ENCODE measurements at places on chromosomes 13 and 19.

GRCh38 chr19:18928018-18928805 is 8.7 kb downstream of the DDX49 start:
- H3K27ac ChIP-seq: no peak overlapping the region
- no peaks in the 10 kb centered on the region for H3K4me1 ChIP-seq
- no peaks in the 10 kb centered on the region for H3K27me3 ChIP-seq

- no peak for DNase-seq
- H3K4me1 ChIP-seq: no peaks in the 10 kb centered on the region
- peaks cover 35% of the 10 kb centered on the region for H3K36me3 ChIP-seq
Measured at GRCh38 chr19:11784356-11784755, 14.0 kb upstream of the ZNF491 start.

DNA sequence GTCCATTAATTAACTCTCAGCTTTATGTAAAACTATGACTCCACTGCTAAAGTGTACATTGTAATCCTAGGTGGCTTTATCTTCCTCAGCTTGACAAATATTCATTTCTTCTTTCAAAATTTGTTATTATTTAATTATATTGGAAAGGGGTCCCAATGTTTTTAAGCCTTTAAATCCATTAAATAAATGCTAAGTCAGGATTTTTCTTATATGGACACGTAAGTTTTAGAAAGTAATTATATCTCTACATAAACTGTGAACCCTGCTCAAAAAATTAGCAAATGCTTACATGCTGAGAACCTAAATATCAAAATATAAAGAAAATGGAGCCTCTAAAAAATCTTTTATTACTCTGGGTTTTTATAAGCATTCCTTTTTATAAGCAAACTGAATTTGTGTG is 78.2 kb upstream of the MIR17HG start:
- H3K27ac ChIP-seq: no peak overlapping the region
- H3K27me3 ChIP-seq: no peaks in the 10 kb centered on the region
- no peaks in the 10 kb centered on the region for H3K4me1 ChIP-seq
- no peak for DNase-seq
- H3K36me3 ChIP-seq: no peaks in the 10 kb centered on the region

- no peak for DNase-seq
- peaks cover 16% of the 10 kb centered on the region for H3K4me1 ChIP-seq
- H3K27me3 ChIP-seq: no peaks in the 10 kb centered on the region
- no peak overlapping the region for H3K27ac ChIP-seq
Measured at GRCh38 chr13:94858856-94859255, 146.5 kb upstream of the SOX21 start.

DNA sequence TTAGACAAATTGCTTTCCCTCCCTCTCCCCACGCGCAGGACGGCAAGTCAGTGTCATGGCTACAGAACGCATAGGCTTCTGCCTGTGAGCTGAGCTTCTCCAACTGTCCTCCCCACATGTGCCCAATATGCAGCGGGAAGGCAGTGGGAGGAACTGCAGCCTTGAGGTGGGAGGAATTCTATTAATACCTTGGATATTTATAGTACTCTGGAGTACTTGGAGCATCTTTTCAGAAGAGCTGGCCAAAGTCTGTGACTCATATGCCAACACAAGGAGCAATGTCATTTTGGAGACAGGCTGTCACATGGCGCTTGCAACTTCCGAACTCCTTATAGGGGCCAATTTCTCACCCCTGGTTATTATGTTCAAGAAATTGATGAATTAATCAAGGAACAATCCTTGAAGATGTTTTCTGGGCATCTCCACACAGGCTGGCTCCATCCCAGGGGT is 245.0 kb upstream of the SERP2 start:
- no peaks in the 10 kb centered on the region for H3K27me3 ChIP-seq
- H3K4me3 ChIP-seq: no peak overlapping the region
- no peak overlapping the region for H3K27ac ChIP-seq
- H3K4me1 ChIP-seq: no peaks in the 10 kb centered on the region
- no peaks in the 10 kb centered on the region for H3K36me3 ChIP-seq
- no peak for DNase-seq

DNA sequence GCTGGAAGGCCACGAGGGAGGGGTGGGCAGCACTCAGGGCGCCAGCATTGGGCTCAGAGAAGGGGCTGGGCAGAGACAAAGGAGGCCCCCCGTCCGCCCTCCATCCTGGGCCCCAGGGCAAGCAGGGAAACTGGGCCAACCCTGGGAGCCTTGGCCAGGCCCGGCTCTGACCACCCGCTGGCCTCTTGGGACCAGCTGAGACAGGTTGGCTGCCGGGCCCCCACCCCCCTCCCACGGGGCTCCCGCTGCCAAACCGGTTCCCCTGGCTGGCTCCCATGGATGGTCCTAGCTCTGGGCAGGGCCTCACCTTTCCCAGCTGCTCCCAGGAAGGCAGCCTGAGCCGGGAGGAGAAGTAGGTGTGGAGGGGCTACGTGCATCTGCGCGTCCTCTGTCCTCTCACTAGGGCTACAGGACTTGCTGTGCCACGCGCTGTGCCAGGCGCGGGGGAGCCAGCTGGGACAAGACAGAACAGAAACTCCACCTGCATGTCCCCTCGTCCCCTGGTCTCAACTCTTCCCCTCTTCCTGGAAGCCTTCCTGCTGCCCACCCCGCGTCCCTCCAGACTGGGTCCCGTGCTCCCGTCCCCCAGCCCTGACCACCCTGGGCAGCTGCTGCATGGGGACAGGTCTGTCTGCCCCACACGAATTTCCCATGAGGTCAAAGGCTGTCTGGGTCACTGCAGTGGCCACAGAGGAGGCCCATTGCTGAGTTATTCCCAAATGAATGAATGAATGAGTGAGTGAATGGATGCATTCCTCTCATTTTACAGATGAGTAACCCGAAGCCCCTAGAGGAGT is 29.1 kb upstream of the NCCRP1 start:
- no peak for DNase-seq
- peaks cover 37% of the 10 kb centered on the region for H3K4me1 ChIP-seq
- peak overlapping the region; percentile 5 for H3K4me3 ChIP-seq

DNA sequence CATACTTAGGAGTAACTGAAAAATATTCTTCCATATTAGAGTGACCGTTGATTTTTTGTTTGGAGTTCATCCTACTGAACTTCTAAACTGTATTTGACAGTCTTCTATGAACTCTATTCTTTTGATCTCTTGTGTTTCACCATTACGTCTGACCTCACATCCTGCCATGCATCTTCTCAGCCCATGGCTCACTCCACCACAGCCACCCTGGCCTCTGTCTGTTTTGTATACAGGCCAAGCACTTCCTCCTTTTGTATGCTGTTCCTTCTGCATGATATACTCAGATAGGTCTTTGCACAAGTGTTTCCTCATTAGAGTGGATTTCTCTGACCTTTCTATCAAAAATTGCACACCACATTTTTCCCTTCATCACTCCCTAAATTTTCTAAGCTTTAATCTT is 119.9 kb downstream of the MAB21L1 start:
- DNase-seq: no peak
- no peaks in the 10 kb centered on the region for H3K27me3 ChIP-seq
- no peak overlapping the region for H3K4me3 ChIP-seq
- no peaks in the 10 kb centered on the region for H3K36me3 ChIP-seq

- no peaks in the 10 kb centered on the region for H3K27me3 ChIP-seq
- H3K27ac ChIP-seq: no peak overlapping the region
- DNase-seq: no peak
- no peaks in the 10 kb centered on the region for H3K4me1 ChIP-seq
- H3K36me3 ChIP-seq: no peaks in the 10 kb centered on the region
Measured at GRCh38 chr13:23289917-23290357, 109.2 kb downstream of the SGCG start.

- no peaks in the 10 kb centered on the region for H3K27me3 ChIP-seq
- peaks cover 74% of the 10 kb centered on the region for H3K4me1 ChIP-seq
- no peaks in the 10 kb centered on the region for H3K36me3 ChIP-seq
- peak overlapping the region; percentile 43 for H3K27ac ChIP-seq
Measured at GRCh38 chr13:46595136-46595884, 42.3 kb downstream of the LRCH1 start.

GRCh38 chr13:37065890-37066526 is 6.5 kb upstream of the SUPT20H start:
- H3K36me3 ChIP-seq: no peaks in the 10 kb centered on the region
- no peak overlapping the region for H3K4me3 ChIP-seq
- DNase-seq: no peak
- H3K4me1 ChIP-seq: no peaks in the 10 kb centered on the region
- no peak overlapping the region for H3K27ac ChIP-seq
- no peaks in the 10 kb centered on the region for H3K27me3 ChIP-seq

GRCh38 chr13:101711307-101712025 is 259.0 kb downstream of the ITGBL1 start:
- H3K27me3 ChIP-seq: no peaks in the 10 kb centered on the region
- no peak overlapping the region for H3K4me3 ChIP-seq
- H3K4me1 ChIP-seq: no peaks in the 10 kb centered on the region
- DNase-seq: no peak
- H3K36me3 ChIP-seq: no peaks in the 10 kb centered on the region

- H3K27ac ChIP-seq: no peak overlapping the region
- no peak for DNase-seq
- no peaks in the 10 kb centered on the region for H3K27me3 ChIP-seq
- no peaks in the 10 kb centered on the region for H3K36me3 ChIP-seq
- peaks cover 40% of the 10 kb centered on the region for H3K4me1 ChIP-seq
Measured at GRCh38 chr19:7831452-7831851, 1.4 kb downstream of the EVI5L start.

GRCh38 chr19:2840794-2841791 is at the start of gene ZNF555:
ZNF555 (plus strand) TSS chr19:2841475; CDS start chr19:2841573, 98 bp downstream.
- peaks cover 14% of the 10 kb centered on the region for H3K4me1 ChIP-seq
- peak; percentile 99 for DNase-seq
- peaks cover 7% of the 10 kb centered on the region for H3K36me3 ChIP-seq

GRCh38 chr13:26961890-26962615 is 201.5 kb upstream of the GPR12 start:
- DNase-seq: no peak
- H3K4me1 ChIP-seq: peaks cover 6% of the 10 kb centered on the region
- H3K36me3 ChIP-seq: no peaks in the 10 kb centered on the region
- no peak overlapping the region for H3K4me3 ChIP-seq

- H3K4me1 ChIP-seq: peaks cover 17% of the 10 kb centered on the region
- H3K4me3 ChIP-seq: no peak overlapping the region
- peak overlapping the region; percentile 6 for H3K27ac ChIP-seq
- no peak for DNase-seq
- no peaks in the 10 kb centered on the region for H3K27me3 ChIP-seq
- peaks cover 4% of the 10 kb centered on the region for H3K36me3 ChIP-seq
Measured at GRCh38 chr13:99357131-99357596, 50.0 kb upstream of the GPR183 start.

GRCh38 chr13:35987572-35988513 is 143.3 kb downstream of the DCLK1 start:
- no peaks in the 10 kb centered on the region for H3K27me3 ChIP-seq
- no peak for DNase-seq
- no peaks in the 10 kb centered on the region for H3K4me1 ChIP-seq
- no peaks in the 10 kb centered on the region for H3K36me3 ChIP-seq
- H3K27ac ChIP-seq: no peak overlapping the region

GRCh38 chr13:46600943-46601311 is 48.0 kb downstream of the LRCH1 start:
- H3K27me3 ChIP-seq: no peaks in the 10 kb centered on the region
- no peak overlapping the region for H3K4me3 ChIP-seq
- H3K27ac ChIP-seq: no peak overlapping the region
- H3K36me3 ChIP-seq: no peaks in the 10 kb centered on the region
- no peak for DNase-seq
- peaks cover 84% of the 10 kb centered on the region for H3K4me1 ChIP-seq

- H3K36me3 ChIP-seq: no peaks in the 10 kb centered on the region
- no peak overlapping the region for H3K4me3 ChIP-seq
- no peak overlapping the region for H3K27ac ChIP-seq
- H3K27me3 ChIP-seq: no peaks in the 10 kb centered on the region
- no peak for DNase-seq
- H3K4me1 ChIP-seq: no peaks in the 10 kb centered on the region
Measured at GRCh38 chr19:32750441-32751055, 31.0 kb downstream of the TDRD12 start.

GRCh38 chr13:96781141-96781540 is 213.1 kb downstream of the OXGR1 start:
- DNase-seq: no peak
- H3K27ac ChIP-seq: no peak overlapping the region
- no peaks in the 10 kb centered on the region for H3K27me3 ChIP-seq
- no peaks in the 10 kb centered on the region for H3K36me3 ChIP-seq

- H3K27ac ChIP-seq: no peak overlapping the region
- H3K36me3 ChIP-seq: no peaks in the 10 kb centered on the region
- H3K4me3 ChIP-seq: no peak overlapping the region
- no peaks in the 10 kb centered on the region for H3K27me3 ChIP-seq
- no peak for DNase-seq
- no peaks in the 10 kb centered on the region for H3K4me1 ChIP-seq
Measured at GRCh38 chr19:47652285-47652684, 43.4 kb downstream of the BICRA start.

- DNase-seq: no peak
- H3K27ac ChIP-seq: peak overlapping the region; percentile 27
- no peaks in the 10 kb centered on the region for H3K27me3 ChIP-seq
- peaks cover 27% of the 10 kb centered on the region for H3K4me1 ChIP-seq
- no peaks in the 10 kb centered on the region for H3K36me3 ChIP-seq
Measured at GRCh38 chr19:38729653-38730469, 14.4 kb downstream of the CAPN12 start.

DNA sequence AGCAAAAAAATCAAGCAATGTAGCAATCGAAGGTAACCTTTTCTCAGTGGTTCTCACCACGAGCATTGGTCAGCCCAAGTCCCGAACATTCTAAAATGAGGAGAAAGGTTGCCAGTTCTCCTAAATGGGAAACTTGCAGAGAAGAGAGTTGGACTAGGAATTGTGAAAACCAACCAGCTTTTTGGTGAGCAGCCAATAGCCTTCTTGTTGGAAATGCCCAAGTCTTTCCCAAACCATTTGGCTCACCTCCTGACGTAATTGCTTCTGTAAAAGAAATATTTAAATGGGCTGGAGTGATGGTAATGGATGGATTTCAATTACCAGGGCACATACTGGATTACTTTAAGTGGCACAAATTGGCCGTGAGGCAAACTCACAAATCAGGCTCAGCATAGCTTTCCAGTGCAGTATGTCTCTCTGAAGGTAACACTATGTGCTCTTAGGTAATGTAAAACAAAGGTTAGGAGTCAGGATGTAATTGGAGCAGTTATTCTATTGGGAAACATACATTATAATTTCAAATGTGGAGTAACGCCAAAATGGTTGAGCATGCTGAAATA is 423.2 kb downstream of the KLF5 start:
- H3K27me3 ChIP-seq: no peaks in the 10 kb centered on the region
- H3K4me3 ChIP-seq: no peak overlapping the region
- no peaks in the 10 kb centered on the region for H3K4me1 ChIP-seq
- DNase-seq: no peak
- no peak overlapping the region for H3K27ac ChIP-seq

- H3K27ac ChIP-seq: peak within 1 kb of the TSS; percentile 58
- H3K4me1 ChIP-seq: peaks cover 48% of the 10 kb centered on the region
- no peak for DNase-seq
- H3K27me3 ChIP-seq: no peaks in the 10 kb centered on the region
- no peaks in the 10 kb centered on the region for H3K36me3 ChIP-seq
Measured at GRCh38 chr19:45079063-45079910, at the start of gene GEMIN7. GEMIN7 (plus strand) TSS chr19:45079260; CDS start chr19:45090115, 10,855 bp downstream.

All from vagina (tissue), 2 donors.